ENCODE measurements at places on chromosomes 7 and 10.

GRCh38 chr7:37327288-37327687, 121.4 kb downstream of the ELMO1 start:
- no peak for DNase-seq
- peaks cover 10% of the 10 kb centered on the region for H3K4me1 ChIP-seq
- H3K27ac ChIP-seq, result no peak overlapping the region
- H3K4me3 ChIP-seq, result no peak overlapping the region
- peaks cover 23% of the 10 kb centered on the region for H3K36me3 ChIP-seq

- peak overlapping the region; percentile 53 for H3K27ac ChIP-seq
- no peak for DNase-seq
- peaks cover 4% of the 10 kb centered on the region for H3K4me1 ChIP-seq
- no peak overlapping the region for H3K4me3 ChIP-seq
Observed at GRCh38 chr7:75716992-75717626, 21.6 kb downstream of the HIP1 start.

DNA sequence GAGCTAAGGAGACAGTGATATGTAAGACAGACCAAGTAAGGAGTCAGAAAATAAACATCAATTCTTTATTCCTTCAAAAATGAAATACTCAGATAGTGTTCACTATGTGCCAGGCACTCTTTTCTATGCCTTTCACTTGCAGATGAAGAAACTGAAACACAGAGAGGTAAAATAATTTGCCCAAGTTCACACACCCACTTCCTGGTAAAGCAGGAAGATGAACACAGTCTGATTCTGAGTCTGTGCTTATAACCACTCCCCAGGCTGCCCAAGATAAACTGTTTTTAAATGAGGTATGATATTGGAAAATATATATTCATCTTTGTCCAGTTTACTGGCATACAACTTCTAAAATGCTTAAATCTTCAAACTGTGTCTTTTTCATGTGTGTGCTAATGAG, 294.4 kb upstream of the NPVF start:
- no peak overlapping the region for H3K27ac ChIP-seq
- DNase-seq, result no peak
- peaks cover 14% of the 10 kb centered on the region for H3K27me3 ChIP-seq

GRCh38 chr7:129332254-129333035, 101.8 kb upstream of the STRIP2 start:
- DNase-seq, result no peak
- H3K27me3 ChIP-seq, result no peaks in the 10 kb centered on the region
- no peak overlapping the region for H3K27ac ChIP-seq
- no peaks in the 10 kb centered on the region for H3K4me1 ChIP-seq
- H3K4me3 ChIP-seq, result no peak overlapping the region

- H3K27me3 ChIP-seq, result peaks cover 7% of the 10 kb centered on the region
- no peak for DNase-seq
- H3K4me1 ChIP-seq, result peaks cover 5% of the 10 kb centered on the region
- H3K36me3 ChIP-seq, result no peaks in the 10 kb centered on the region
- H3K27ac ChIP-seq, result no peak overlapping the region
- H3K4me3 ChIP-seq, result no peak overlapping the region
Observed at GRCh38 chr10:97810446-97810845, 38.6 kb upstream of the SFRP5 start.

- H3K36me3 ChIP-seq, result no peaks in the 10 kb centered on the region
- no peak overlapping the region for H3K27ac ChIP-seq
- peaks cover 4% of the 10 kb centered on the region for H3K27me3 ChIP-seq
- H3K4me1 ChIP-seq, result peaks cover 2% of the 10 kb centered on the region
- DNase-seq, result no peak
- no peak overlapping the region for H3K4me3 ChIP-seq
Observed at GRCh38 chr10:17993361-17993760, 41.6 kb downstream of the SLC39A12 start.

GRCh38 chr7:127907110-127908040, 123.9 kb downstream of the LRRC4 start:
- no peak for DNase-seq
- peaks cover 24% of the 10 kb centered on the region for H3K4me1 ChIP-seq
- H3K27me3 ChIP-seq, result no peaks in the 10 kb centered on the region
- H3K36me3 ChIP-seq, result no peaks in the 10 kb centered on the region

- H3K36me3 ChIP-seq, result no peaks in the 10 kb centered on the region
- no peak overlapping the region for H3K4me3 ChIP-seq
Observed at GRCh38 chr10:81479316-81479715, 395.7 kb upstream of the NRG3 start.

DNA sequence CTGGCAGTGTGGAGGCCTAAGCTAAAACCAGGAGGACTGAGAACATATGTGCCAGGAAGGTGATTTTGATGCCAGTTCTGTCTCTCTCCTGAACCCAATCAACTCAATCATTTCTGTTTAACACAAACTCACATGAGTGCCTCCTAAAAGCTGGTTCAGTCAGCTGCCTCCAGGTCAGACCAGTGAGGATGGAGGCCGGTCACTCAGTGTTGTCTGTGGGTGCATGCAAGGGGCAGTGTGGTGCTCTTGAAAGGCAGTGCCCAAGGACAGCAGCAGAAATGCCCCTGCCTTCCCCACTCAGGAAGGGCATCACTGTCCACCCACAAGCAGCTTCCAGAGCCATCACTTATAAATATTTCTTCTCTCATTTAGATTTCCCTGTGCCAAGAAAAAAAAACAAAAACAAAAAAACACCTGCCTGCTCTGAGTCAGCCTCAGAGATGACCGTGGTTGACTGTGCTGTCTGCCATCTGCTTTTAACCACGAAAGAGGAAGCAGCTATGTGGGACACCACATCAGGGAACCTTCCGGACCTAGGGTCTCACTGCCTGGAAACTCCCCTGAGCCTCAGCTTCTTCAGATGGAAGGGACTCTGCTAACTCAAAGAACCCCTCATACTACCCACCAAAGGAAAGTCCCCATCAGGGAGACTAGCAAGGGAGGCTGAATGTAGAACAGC, 39.1 kb downstream of the VOPP1 start:
- DNase-seq, result no peak
- H3K36me3 ChIP-seq, result no peaks in the 10 kb centered on the region
- H3K27me3 ChIP-seq, result no peaks in the 10 kb centered on the region
- H3K4me3 ChIP-seq, result no peak overlapping the region
- no peak overlapping the region for H3K27ac ChIP-seq

DNA sequence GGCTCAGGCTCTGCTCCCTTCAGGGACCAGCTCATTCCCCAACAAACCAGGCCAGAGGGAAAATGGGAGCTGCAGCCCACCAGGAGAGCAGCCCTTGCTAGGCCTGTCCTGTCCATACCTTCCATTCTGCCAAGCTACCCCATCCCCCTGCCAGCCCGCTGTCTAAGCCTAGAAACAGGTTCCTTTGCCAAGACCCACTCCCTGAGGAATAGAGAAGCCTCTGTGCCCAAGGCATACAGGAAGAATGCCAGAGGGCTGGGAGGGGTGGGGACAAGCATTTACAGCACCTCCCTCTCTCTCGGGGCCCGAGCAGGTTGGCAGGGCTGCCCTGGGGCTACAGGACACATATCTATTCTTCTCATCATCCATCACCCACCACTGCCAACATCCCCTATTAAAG, 178.3 kb downstream of the GRID1 start:
- H3K36me3 ChIP-seq, result no peaks in the 10 kb centered on the region
- H3K4me3 ChIP-seq, result no peak overlapping the region
- DNase-seq, result no peak
- H3K27ac ChIP-seq, result no peak overlapping the region
- no peaks in the 10 kb centered on the region for H3K4me1 ChIP-seq

DNA sequence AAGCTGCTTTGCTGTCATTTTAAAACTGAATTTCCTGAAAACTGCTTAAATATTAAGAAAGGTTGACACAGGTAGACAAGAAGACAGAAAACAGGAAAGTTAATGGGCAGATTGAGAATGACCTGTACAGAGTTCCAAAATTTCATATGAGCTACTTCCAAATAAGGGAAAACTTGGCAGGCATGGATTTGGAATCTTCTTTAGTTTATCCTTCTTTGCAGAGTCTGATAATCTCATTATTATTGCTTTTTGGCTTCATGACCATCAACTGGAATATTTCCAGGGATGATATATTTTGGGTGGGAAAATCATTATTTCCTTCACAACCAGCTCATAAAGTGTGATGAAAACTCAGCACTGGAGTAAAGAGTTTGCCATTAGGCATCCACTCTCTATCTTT, 346.5 kb upstream of the NPVF start:
- H3K27ac ChIP-seq, result no peak overlapping the region
- H3K4me3 ChIP-seq, result no peak overlapping the region
- peaks cover 1% of the 10 kb centered on the region for H3K4me1 ChIP-seq

DNA sequence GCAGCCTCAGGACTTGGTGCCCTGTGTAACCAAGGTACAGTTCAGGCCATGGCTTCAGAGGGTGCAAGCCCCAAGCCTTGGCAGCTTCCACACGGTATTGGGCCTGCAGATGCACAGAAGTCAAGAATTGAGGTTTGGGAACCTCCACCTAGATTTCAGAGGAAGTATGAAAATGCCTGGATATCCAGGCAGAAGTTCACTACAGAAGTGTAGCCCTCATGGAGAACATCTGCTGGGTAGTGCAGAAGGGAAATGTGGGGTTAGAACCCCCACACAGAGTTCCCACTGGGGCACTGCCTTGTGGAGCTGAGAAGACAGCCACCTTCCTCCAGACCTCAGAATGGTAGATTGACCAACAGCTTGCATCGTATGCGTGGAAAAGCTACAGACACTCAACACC, 3.4 kb upstream of the SEM1 start:
- no peak overlapping the region for H3K27ac ChIP-seq
- no peaks in the 10 kb centered on the region for H3K36me3 ChIP-seq
- H3K27me3 ChIP-seq, result peaks cover 11% of the 10 kb centered on the region
- H3K4me1 ChIP-seq, result peaks cover 9% of the 10 kb centered on the region
- no peak overlapping the region for H3K4me3 ChIP-seq

DNA sequence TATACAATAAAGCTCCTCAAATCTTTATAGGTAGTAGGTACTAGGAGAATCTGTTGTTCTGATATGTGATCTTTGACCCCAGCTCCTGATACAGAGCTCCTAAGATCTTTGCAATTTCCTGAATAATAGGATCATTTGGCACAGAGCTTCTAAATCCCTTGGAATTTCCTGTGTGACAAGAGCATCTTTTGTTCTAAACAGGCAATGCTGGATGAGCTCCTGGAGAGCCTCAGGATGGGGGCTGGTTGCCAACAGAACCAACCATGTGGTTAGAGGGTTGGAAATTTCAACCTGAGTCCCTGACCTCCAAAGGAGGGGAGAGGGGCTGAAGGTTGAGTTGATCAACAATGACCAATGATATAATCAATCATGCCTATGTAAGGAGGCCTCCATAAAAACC, 629.0 kb downstream of the CCSER2 start:
- H3K4me1 ChIP-seq, result peaks cover under 1% of the 10 kb centered on the region
- no peaks in the 10 kb centered on the region for H3K27me3 ChIP-seq
- no peak overlapping the region for H3K27ac ChIP-seq
- no peak overlapping the region for H3K4me3 ChIP-seq
- H3K36me3 ChIP-seq, result no peaks in the 10 kb centered on the region

- no peaks in the 10 kb centered on the region for H3K27me3 ChIP-seq
- no peak overlapping the region for H3K4me3 ChIP-seq
- H3K36me3 ChIP-seq, result no peaks in the 10 kb centered on the region
- H3K27ac ChIP-seq, result no peak overlapping the region
- no peak for DNase-seq
- H3K4me1 ChIP-seq, result no peaks in the 10 kb centered on the region
Observed at GRCh38 chr10:61120805-61121204, 176.8 kb upstream of the RHOBTB1 start.

DNA sequence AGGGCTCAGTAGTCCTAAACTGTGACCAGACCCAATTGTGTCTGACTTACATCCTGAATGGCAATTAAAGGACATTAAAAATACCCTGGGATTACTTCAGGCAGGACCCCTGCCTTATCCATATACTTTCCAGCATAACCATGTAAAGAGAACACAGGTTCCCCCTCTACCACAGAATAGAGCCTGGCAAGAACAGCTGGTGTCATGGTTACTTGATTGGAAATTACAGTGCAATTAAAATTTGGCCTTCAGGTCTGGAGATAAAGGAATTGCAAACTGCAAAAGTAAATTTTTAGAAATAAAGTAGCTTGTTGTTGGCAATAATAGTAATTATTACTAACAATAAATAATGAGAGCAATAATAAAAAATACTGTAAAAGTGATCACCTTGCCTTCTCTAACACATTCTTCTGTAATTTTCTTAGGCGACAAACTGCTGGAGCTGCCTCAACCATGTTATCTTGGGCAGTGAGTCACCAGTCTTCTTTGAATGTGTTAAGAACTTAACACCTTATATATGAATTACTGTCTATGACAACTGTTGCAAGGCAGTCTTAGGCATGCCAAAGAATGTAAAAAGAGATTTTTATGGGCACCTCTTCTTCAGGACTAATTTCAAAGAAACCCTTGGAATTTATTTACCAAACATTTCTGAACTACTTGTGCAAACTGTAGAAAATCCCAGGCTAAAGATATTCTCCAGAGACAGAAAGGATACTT, 53.7 kb downstream of the HIBADH start:
- H3K27me3 ChIP-seq, result no peaks in the 10 kb centered on the region
- DNase-seq, result no peak
- no peaks in the 10 kb centered on the region for H3K36me3 ChIP-seq
- H3K27ac ChIP-seq, result no peak overlapping the region

DNA sequence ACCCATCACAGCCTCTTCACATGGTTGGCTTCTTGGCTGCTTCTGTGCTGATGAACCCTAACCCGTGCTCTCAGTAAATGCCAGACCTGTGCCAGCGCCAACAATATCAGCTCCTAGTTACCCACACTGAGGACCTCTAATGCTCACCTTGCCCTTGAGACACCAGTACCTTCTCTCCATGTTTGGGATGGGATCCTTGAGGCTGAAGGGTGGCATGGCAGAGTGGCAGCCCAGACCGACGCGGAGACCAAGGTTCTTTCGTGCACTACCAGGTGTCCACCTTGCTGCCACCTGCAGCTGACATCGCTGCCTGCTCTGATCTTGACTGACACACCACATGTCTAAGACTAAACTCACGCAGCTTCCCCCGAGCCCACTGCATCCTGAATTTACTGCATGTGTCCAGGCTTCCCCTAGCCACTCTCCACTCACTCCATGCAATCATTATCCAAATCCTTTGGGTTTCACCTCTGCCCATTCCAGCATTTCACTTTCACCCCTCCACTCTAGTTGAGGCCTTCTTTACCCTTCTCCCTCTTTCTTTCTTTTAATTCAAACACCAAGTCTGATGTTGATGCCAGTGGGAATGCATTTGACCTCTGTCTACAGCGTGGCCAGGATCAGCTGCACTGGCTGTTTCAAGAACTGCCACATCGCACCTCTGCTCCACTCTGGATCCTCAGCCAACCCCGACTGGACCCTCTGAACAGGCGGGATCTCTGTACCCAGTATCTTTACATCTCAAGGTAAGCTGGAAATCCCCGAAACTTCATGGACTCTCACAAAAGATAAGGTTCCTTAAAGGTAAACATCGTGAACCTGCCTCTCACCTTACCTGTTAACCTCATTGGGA, 294.9 kb downstream of the GLRX3 start:
- H3K4me3 ChIP-seq, result no peak overlapping the region
- H3K27me3 ChIP-seq, result peaks cover 7% of the 10 kb centered on the region
- H3K4me1 ChIP-seq, result no peaks in the 10 kb centered on the region
- no peak overlapping the region for H3K27ac ChIP-seq

GRCh38 chr10:132537684-132538001, at the start of gene INPP5A:
TSS of gene INPP5A (plus strand) at chr10:132537787. CDS start at chr10:132538097, 310 bp downstream.
- no peak for DNase-seq
- H3K27ac ChIP-seq, result peak within 1 kb of the TSS; percentile 89
- H3K4me3 ChIP-seq, result peak within 1 kb of the TSS; percentile 87
- H3K27me3 ChIP-seq, result peaks cover 8% of the 10 kb centered on the region
- H3K4me1 ChIP-seq, result peaks cover 27% of the 10 kb centered on the region

Measured in progenitor cell of endocrine pancreas (in vitro differentiated cells).